ENCODE measurements at places on chromosomes 4 and X.

DNA sequence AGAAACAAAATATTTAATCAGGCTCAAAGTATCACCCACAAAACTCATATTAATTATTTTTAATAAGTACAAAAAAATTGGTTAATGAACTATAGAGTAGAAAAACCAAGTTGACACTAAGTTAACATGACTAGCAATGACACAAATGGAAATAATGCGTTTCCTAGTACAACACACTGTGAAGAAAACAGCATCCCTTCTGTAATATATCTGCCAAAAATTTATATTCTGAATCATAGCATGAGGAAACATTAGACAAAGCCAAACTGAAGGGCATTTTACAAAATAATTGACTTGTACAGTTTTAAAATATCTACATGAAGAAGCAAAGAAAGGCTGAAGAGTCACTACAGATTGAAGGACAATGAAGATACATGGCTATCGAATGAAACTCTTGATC lies 477.6 kb upstream of the INTU start:
- no peak for DNase-seq

- DNase-seq, result no peak
Observed at GRCh38 chr4:149823769-149824221, 8.2 kb upstream of the IQCM start.

DNA sequence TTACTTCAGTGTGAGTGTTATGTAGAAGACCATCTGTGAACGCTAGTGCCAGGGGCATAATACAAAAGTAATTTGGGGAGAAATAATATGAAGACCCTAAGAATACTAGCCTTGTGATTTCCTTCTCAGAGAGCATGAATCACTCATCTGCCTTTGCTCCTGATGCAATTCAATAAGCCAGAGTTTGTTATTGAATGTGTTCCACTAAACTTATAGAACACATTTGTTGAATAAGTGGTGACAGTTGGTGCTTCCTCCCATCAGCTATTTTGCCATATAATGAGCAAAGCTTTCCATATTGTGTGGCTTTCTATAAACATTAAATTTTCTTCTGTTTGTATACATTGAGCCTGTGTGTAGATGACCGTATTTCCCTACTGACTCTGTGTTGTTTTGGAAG lies 136.4 kb upstream of the QRFPR start:
- no peak for DNase-seq

DNA sequence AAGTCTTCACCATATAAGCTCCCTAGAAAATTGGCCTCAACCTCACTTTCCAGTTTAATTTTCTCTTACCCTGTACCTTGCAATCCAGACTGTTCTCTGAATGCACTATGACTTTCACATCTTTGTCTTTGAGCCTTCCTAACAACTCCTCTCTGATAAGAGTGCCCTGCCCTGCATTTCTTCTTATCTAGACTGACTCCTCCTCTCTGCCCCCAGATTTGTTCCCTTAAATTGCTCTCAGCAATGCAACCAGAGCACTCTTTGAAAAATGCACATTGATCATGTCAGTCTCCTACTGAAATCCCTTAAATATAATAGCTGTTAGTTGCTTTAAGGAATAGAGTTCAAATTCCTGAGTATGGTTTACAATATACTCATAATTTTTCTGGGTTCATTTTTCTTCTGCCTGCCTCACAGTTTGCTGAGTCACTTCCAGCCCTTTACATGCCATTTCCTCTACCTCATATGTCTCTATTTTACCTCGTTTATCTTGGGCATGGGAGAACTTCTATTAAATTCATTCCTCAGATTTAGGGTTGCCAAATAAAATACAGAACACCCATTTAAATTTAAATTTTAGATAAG lies 582.7 kb upstream of the AADAT start:
- no peak for DNase-seq

- DNase-seq, result no peak
Observed at GRCh38 chr4:168540503-168541265, 43.8 kb downstream of the PALLD start.

GRCh38 chrX:17588303-17588702 lies 149.0 kb upstream of the SCML1 start:
- no peak for DNase-seq

DNA sequence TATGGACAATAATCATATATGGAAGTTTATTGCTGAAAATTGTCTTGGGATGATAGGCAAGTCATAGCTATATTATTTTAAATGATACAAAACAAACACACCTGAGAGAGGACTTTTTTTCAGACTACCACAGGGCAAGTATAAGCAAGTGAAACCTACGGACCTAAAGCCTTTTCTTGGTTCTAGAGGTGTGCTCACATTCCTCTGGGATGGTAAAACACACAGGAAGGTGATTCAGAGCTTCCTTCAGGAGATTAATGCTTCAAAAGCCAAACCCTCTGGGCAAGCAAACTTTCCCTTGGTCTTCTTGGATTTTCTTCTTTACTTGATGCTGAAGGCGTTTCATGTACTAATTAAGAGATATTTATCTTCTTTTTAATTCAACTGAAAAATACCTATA lies 60.1 kb upstream of the ACSL4 start:
- no peak for DNase-seq

DNA sequence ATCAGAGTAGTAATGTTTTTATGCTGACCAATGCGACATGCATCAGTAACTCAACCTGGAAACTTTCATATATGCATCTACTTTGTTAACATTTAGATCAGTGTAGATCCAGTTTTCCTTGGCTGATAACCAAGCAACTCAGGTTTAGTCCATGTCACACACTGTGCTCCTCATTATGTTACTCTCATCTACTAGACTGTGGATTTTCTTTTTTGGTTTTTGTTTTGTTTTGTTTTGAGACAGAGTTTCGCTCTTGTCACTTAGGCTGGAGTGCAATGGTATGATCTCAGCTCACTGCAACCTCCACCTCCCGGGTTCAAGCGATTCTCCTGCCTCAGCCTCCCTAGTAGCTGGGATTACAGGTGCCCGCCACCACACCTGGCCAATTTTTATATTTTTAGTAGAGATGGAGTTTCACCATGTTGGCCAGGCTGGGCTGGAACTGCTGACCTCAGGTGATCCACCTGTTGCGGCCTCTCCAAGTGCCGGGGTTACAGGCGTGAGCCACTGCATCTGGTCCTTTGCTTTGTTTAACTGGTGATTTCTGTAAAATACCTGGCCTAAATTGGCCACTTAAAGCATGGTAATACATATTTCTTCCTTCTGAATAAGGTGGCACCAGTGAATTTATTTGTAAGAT lies 48.6 kb downstream of the SMARCAD1 start:
- DNase-seq, result no peak

GRCh38 chrX:110123331-110123782 lies 120.4 kb downstream of the TMEM164 start:
- DNase-seq, result no peak

DNA sequence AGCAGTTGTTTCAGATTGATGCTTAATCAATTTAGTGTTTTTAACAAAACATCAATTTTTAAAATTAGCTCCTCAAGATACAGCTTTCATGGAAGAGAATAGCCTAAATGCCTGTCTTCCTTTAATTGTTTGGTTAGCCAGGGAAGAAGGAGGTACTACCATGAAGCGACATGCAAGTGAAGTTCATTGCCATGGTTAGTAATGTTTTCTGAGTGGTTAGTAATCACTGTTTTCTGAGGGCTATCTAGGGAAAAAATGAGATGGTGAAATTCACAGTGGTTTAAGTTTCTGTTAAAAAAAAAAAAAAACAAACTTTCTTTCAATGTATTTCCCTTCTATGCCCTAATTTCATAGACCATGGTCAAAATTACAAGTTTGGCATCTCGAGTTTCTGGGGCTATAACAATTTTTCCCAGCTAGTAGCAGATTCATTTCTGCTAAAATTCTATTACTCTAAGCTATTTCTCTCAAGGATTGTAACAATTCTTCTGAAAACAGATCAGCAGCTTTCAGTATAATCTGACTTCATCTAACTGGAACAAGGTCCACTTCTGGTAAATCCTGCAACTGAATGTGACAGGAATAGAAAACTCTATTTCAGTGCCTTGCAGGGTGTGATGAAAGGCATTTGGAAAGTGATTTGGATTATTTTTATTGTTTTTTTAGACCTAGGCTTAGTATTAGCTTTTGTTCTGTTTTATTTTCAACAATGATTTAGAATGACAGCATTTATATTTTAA lies 157.0 kb downstream of the PCDH18 start:
- DNase-seq, result no peak

DNA sequence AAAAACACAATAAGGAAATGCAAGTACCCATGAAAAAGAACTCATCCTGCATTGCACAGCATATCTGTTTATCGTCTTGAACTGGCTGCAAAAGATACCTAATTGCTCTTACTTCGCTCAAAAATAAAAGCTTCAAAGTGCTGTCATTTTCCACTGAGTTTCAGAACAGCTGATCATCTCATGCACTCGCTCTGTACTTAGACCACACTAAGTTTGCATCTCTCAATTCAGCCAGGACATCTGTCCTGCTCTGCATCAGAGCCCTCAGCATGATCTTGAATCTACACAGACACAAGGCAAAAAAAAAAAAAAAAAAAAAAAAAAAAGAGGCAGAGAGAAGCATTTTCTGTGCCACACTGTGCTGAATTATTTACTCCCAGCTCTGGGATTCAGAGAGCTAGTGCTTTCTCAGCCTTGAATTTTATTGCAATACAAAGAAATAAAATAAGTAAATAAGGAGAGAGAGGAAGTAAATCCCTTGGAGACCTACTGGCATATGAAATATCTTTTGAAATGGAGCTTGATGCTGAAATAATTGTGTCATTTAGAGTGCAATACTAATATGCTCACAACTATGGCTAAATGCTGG lies 81.3 kb downstream of the PPP1R2C start:
- no peak for DNase-seq

- DNase-seq, result no peak
Observed at GRCh38 chr4:8843597-8843996, 28.0 kb downstream of the HMX1 start.

- DNase-seq, result no peak
Observed at GRCh38 chr4:11223311-11223710, 205.4 kb downstream of the HS3ST1 start.

DNA sequence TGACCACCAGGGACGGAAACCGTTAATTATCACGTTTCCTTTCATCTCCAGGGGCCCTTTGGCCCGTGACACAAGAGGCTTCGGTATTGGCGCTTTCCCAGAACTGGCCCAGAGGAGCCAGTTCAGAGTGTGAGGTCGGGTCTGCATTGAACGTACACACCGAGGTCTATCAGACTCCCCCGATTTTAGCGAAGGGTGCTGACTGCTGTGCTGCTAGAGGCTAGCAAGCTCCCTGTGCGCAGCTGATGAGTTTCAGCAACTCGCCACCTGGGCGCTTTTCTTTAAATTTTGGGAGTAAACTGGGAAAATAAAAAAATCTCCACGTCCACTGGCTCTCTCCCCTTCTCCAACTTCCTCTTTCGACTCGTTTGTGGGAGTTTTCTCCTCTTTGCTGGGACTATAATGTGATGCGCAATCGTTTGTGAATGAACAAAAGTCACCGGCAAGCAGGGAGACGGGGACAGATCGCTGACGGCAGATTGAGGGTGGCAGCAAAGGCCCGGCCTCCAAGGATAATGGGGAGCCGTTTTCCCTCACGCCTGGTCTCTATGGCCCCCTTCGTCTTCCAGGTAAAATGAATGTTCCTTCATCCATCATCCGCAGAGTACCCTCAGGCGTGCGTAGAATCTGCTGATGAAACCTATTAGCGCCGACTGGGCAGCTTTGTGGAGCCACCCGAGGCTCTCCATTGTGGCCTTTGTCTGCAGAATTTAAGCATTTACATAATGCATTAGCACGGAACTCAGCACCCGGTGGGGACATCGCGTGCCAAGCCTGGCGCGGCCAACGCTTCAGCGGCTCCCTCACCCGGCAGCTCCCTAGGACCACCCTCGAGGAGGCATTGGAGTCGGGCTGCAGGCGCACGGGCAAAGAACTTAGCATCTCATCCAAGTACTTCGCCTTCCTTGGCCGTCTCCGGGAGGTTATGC lies 1.6 kb upstream of the LRAT start:
- DNase-seq, result no peak

DNA sequence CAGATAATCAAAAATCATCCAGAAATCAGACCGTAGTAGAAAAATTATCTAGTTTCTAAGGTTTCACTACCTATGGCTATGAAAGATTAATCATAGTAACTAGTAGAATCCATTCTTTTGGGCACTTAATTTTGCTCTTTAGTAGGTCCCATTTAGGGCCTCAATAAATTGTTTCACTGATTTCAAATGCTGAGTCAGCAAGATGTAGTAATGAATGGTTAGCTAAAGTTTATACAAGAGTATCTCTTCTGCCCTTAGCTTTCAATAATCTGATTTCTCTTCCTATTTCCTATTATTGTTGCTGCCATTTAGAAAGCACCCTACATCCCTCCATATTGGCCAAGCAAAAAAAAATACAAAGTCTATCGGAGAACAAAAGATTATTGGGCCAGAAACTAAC lies 283.2 kb upstream of the PCDH10 start:
- DNase-seq, result no peak

DNA sequence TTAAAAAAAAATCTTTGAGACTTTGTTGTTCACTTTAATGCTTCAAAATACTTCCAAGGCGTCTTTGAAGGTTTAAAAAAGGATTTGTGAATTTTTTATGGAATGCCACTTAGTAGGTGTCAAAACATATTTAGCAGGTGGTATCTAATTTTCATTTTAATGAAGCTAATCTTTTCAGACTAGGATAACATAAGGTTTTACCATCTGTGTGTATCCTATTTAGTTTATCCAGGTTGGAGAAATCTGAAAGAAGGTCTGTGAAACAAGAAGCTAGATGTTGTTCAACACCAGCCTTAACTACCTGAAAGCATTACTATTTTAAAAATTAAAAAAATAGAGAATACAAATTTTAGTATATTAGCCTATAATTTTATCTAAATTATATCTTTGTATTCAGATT lies 193.4 kb downstream of the GRID2 start:
- no peak for DNase-seq

Data from NCI-H1417 treated with DMSO at 0.1 percent for 48 hours (cell line).